ENCODE measurements at places on chromosomes 12 and 14.

DNA sequence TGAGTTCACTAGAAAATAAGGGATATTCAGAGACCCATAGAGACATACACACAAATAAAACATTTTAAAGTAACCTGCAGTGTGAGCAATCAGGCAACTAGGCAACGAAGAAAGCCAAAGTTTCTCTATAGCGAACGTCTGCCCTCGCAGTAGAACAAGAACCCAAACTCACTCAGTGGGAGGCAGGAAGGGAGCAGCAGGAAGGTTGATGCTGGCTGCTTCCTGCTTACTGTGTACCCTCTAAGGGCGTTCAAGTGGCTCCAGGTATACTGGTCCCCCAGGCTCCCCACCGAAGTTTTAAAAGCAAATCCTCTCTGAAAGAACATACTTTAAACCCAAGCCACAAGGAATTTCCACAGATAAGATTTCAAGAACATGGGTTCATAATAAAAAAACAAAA, 249.3 kb downstream of the FOXN3 start:
- no peak for DNase-seq

- no peak for DNase-seq
These were observed 91.8 kb downstream of the ITPK1 start for GRCh38 chr14:93023802-93024434.

DNA sequence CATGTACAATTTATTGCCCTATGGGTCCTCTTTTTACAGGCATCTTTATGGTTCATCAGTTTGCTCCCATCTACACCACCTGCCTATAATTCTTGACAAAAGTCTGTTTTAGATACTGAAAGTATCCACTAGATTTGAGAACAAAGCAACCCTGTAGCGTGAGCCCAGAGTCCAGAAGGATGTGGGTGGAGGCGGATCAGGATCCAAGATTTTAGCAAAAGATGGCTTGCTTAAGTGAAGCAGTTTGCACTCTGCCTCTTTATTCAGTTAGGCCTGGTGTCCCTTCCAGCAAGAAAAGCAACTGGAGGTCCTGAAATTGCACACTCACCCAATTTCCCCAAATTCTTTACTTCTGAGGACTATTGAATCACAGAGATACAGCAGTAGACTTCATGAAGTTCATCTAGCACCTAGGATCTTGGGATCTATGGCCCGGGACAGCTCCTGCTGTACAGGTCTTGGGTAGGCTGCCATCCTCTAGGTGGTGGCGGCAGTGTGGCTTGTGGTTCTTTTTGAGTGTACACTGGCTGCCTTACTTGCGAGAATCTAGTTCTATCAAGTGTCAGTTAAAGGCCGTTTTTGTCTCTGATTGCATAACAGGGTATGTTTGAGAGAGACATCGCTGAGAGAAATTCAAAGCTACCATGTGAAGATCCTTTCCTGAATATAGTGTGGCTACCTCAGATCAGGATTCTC, 873.2 kb downstream of the NRXN3 start:
- DNase-seq = no peak

GRCh38 chr12:96766232-96766631, 140.8 kb upstream of the NEDD1 start:
- DNase-seq = no peak

GRCh38 chr12:16165506-16165905, 112.0 kb downstream of the SLC15A5 start:
- DNase-seq = no peak

DNA sequence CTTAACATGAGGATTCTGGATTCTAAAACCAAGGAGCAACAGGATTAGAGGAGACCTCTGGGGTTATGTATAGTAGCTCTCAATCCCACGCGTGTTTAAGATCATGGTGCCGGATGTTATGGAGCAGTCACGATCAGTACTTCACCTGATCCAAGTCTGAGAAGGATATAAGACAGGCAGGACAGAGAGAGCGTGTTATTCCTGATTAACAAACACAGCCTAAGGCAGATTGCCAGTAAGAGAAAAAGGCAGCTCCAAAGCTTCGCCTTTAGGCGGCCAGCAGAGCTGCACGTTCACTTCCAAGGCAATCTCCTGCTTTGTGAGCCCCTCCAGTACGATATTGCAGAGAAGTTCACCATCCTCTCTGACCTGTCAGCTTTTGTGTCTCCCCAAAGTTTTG, 5.5 kb downstream of the SETD3 start:
- peak; percentile 20 for DNase-seq

- no peak for DNase-seq
These were observed 1.1 kb downstream of the KITLG start for GRCh38 chr12:88579161-88579517.

DNA sequence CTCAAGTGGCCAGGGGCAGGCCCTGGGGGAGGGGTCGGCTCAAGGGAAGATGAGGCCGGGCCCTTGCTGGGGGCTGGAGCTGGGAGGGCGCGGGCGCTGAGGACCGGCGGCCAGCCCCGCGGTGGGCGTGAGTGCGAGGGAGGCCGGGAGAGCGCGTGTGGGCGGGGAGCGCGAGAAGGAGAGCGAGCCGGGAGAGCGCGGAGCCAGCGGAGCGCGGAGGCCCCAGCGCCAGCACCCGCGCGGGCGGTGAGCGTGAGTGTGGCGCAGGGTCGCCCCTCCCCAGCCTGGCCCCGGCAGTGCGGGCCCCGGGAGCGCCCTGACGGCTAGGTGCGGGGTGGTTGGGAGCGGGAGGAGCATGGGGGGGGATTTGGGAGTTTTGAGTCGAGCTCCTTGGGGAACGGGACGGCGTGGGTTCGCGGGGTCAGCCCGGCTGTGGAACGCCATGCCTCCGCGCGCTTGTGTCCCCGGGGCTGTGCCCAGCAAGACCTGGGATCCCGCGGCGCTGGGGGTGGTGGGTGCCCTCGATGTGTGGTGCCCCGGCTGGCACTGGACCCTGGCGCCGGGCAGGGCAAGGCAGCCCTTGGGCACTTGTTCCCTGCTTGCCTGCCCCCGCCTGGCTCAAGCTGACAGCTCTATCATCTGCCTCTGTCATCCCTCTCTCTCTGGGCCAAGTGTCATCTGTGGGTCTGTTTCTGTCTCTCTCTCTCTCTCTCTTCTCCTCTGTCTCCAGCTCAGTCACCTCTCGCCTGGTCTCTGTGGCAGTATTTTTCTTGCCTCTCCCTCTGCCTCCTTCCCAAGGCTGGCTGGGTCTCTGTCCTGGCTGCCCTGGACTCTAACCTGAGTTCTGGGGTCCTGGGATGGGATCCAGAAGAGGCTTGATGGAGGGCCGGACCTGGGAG, at the start of gene LBHD2:
TSS of gene LBHD2 (plus strand) at position 190 of the 899 bp plus-strand sequence. CDS start 1,803 bp downstream, outside the sequence.
- DNase-seq = no peak

DNA sequence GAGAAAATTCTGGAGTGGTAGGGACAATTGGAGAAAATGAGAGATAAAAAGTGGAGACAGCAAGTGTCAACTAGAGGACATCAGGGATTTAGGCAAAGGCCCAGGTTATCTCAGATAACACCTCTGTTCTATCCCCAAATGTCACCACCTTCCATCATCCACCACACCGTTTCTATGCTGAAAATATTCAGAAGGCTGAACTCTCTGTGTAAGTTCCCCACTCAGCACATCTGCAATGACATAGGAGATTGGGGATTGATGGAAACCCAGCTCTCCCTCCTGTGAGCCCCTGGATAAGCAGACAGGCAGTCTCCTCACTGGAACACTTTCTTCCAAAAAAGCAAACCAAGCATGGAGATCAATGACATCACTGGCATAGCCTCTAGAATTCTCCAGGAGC, 5.6 kb upstream of the OR10P1 start:
- DNase-seq = no peak

DNA sequence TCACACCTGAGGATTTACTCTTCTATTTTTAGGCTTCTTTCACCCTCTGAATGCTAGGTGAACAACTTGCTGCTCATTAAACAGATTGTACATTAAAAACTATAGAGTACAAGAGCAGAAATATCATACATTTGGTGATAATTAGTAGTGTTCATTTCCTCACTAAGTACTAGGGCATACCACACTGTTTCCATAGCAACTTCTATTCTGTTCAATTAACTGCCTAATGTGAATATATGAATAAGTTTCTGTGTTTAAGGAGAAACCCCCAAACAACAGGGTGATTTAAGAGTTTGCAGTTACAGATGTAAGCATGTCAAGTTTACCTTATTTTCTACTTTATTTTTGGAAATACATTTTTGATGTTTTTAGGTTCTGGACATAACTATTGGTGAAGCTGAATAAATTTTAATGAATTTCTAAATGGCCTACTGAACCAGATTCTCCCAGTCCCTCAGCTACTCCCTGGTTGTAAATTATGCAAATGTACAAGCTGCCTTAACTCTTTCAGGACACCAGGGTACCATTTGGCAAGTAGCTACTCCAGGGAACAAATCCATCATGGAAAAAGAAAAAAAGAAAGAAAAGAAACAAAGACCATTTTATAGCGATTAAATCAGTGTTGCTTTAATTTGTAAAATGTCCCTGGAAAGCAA, 199.8 kb upstream of the NAV3 start:
- DNase-seq = no peak

- no peak for DNase-seq
These were observed 142.8 kb upstream of the AMIGO2 start for GRCh38 chr12:47222520-47223030.

GRCh38 chr12:6603095-6603567, 4.0 kb downstream of the CHD4 start:
- DNase-seq = no peak

GRCh38 chr14:46571970-46572369, 79.6 kb downstream of the RPL10L start:
- DNase-seq = peak; percentile 30

DNA sequence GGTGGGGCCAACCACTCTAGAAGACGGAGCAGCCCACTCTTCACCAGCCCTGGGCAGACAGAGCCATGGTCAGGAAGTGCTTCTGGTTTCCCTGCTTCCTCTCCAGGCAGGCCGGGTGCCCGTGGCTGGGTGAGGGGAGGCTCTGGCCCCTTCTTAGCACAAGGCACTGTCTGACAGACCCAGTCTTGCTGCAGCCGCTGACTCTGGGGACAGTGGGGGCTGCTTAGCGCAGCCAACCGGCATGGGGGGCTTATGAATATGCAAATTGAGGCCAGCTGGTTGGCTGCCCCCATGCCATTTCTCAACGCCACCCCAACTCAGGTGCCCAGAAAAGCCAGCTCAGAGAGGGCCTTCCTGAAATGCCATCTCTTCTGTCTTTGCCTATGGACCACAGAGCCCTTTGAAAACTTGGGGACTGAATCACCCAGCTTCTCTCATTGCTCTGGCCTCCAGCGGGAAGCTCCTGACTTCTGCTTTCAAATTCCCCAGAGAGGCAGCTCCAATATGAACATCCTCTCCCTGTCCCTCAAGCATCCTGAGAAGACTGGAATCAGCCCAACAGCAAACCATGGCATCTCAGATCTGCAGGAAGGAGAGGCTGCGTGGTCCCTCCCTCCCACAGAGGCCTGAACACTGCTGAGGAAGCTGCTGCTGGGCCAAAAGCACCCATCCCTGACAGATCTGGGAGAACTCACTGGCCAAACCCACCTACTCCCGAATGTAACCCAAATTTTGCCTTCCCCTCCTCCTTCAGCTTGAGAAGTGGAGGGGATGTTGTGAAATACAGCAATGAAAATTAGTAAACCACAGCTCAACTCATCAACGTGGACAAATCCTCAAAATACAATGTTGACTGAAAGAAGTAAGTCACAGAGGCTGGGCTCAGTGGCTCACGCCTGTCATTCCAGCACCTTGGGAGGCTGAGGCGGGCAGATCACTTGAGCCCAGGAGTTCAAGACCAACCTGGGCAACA, at the start of gene PROX2:
TSS of gene PROX2 (minus strand) at position 205 of the 973 bp plus-strand sequence. CDS start 12,311 bp downstream, outside the sequence.
- no peak for DNase-seq

DNA sequence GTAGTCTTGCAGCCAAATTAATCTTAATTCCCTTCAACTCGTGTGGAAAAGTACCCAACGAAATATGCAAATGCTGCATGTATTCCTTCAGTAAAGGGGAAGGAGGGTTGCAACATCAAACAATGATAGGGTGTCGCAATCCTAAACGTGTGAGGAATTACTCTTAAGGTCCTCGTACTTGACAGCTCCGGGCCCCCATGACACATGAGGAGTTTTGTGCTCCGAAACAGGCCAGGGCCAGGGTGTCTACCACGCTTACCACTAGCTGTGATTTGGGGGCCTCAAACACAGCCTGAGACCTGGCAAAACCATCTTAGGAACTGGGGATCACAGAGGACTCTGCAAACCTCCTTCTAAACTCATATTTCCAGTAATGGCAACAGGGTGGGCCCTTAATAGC, 20.4 kb downstream of the FOS start:
- DNase-seq = peak; percentile 96

- DNase-seq = no peak
These were observed 7.0 kb downstream of the VCPKMT start for GRCh38 chr14:50109342-50109741.

GRCh38 chr14:54175298-54175942, 218.8 kb upstream of the BMP4 start:
- peak; percentile 45 for DNase-seq

GRCh38 chr12:98691351-98691750, 46.3 kb downstream of the APAF1 start:
- no peak for DNase-seq

GRCh38 chr14:85308531-85309300, 221.2 kb upstream of the FLRT2 start:
- no peak for DNase-seq

DNA sequence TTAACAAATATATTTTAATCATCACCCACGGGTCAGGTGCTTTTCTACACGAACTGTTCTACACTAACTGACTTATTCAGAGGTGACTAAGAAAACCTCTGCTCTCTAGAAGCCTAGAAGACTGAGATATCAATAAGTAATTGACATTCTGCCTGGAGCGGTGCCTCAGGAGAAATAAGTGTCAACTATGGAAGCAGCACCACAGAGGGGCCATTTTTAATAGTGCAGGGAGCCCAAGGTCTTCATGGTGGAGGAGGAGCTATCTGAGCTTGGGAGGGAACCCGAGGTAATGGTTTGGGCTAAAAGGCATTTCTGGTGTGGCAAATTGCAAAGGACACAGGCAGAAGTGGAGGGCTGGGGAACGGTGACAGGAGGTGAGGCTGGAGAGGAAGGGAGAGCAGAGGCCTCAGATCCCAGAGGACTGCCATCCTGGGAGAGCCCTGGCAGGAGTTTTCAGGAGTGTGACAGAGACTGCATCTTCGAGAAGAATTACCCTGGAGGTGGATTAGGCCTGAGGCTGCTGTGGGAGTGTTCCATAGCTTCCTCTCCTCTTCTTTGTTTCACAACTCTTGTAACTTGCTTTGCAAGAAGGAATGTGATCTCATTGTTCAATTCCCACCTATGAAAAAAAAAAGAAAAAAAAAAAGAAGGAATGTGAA, 123.1 kb downstream of the NPAS3 start:
- DNase-seq = no peak

Data from SK-N-MC (cell line).